ENCODE measurements at places on chromosomes 6 and 20.

GRCh38 chr6:158847012-158847529 lies 27.9 kb upstream of the EZR start:
- no peak for DNase-seq

DNA sequence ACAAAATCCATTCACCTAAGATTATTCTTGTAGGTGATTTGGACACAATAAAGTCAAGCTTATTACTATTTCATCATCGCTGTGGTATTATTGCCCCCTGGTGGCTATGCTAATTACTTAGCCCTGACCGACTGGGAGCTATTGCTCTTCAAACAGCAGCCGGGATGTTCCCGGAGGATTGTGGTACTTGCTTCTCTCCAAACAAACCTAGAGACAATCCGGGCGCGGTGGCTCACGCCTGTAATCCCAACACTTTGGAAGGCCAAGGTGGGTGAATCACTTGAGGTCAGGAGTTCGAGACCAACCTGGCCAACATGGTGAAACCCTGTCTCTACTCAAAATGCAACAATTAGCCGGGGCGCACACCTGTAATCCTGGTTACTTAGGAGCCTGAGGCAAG lies 15.4 kb upstream of the STMND1 start:
- DNase-seq = peak; percentile 61

- DNase-seq = no peak
Measured at GRCh38 chr6:15036690-15037245, 209.1 kb upstream of the JARID2 start.

- no peak for DNase-seq
Measured at GRCh38 chr6:108677357-108677756, 116.6 kb downstream of the FOXO3 start.

DNA sequence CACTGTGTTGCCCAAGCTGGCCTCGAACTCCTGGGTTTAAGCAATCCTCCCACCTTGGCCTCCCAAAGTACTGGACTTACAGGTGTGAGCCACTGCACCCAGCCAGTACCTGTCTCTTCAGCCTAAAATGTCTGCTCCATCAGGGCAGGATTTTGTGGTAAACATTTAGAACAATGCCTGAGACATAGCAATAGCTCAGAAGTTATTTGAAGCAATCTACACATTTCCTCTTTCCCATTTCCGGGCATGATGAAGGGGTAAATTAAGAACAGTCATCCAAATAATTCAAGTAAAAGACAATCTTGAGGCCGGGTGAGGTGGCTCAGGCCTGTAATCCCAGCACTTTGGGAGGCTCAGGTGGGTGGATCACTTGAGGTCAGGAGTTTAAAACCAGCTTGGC lies 69.0 kb upstream of the ZNF217 start:
- DNase-seq = no peak

GRCh38 chr6:41976794-41977484 lies 35.3 kb upstream of the CCND3 start:
- DNase-seq = peak; percentile 52

DNA sequence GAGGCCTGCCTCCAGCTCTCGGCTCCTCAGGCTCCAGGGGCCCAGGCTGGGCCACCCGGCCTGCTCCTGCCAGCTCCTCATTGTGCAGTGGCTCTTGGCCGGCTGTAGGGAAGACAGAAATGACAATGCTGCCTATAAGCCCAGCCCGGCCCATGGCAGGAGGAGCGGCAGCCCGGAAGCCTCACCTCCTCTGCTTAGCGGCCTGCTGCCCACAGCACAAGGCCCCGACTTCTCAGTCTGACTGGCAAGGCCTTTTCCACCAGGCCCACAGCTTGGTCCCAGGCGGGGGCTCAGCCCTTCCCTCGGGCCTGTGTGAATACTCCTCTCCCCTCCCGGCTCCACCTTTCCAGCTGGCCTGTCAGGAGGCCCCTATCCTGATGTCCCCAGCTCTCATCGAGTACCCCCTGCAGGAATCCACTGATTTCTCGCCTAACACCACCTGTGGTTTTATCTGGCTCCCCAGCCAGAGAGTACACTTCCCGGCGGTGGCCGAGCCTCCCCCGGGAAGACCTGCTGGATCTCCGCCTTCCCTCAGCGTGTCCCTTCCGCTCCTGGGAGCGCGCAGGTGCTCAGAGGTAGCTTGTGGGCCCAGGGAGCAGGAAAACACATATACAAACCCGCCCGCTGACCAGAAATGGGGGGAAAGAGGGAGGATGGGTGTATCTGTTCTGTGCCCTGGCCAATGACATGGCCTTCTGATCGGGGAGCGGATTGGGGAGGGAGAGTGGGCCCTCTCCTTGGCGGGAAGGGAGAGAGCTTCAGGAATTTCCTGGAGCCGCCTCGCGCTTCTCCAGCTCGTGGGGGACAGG lies 963 bp downstream of the DDRGK1 start:
- DNase-seq = peak; percentile 68

DNA sequence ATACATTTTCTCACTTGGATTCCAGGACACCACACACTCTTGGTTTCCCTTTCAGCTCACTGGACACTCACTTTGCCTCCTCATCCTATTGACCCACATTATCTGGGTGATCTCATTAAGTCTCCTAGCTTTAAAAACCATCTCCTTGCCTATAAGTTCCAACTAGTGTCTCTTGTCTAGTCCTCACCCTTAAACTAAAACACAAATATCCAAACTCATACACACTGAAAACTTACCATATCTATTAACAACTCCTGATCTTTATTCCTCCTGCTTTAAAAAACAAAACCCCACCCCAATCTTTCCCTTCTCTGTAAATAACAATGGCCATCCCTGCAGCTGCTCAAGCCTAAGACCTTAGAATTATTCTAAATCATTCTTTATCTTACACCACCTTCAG lies 3.5 kb upstream of the SMIM28 start:
- DNase-seq = no peak

GRCh38 chr6:54286141-54286540 lies 22.1 kb upstream of the TINAG start:
- DNase-seq = no peak

DNA sequence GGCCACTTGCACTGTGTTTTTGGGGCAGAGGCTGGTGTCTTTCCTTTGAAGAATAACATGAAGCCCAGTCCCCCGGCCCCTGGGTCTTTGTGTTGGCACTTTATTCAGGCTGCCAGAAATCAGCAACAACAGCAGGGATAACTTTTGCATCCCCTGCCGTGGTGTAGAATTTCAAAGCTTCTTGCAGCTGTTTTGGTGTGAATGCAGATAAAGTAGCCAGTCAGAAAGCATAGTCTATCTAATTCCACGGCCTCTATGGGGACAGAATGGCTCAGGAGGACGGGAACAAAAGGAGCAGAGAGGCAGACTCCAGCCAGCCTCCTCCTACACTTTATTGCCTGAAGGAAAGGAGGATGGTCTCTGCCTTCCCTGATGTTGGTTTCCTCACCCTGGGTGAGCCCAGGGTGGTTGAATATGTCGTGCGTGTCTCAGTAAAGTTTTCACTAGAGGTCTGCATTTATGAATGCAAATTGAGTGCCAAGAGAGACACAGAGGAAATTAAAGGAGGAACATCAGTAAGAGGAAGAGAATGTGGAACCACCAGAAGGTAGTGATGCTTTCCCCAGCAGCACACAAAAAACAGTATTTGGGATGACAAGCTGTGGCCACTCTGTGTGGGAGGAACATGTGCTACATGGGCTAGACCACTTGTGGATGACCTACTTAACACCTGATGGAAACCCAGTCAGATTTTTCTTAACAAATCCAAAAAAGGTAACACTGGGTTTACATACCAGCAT lies 125.9 kb upstream of the TRAF3IP2 start:
- DNase-seq = no peak

GRCh38 chr20:60332523-60332922 lies 374.3 kb downstream of the CDH26 start:
- no peak for DNase-seq

DNA sequence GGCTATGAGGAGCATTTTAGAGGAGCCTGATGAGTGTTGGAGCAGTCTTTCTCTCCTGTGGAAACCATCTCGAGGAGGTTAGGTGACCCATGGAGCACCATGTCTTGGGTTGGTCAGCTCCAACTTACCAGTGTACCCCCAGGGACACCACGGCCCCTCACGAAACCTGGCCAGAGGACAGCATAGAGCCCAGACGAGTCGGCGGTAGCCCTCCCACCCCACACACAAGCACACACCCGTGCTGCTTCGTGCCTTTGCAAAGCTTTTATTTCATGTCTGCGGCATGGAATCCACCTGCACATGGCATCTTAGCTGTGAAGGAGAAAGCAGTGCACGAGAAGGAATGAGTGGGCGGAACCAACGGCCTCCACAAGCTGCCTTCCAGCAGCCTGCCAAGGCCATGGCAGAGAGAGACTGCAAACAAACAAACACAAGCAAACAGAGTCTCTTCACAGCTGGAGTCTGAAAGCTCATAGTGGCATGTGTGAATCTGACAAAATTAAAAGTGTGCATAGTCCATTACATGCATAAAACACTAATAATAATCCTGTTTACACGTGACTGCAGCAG lies 53.6 kb downstream of the EZR start:
- DNase-seq = no peak

DNA sequence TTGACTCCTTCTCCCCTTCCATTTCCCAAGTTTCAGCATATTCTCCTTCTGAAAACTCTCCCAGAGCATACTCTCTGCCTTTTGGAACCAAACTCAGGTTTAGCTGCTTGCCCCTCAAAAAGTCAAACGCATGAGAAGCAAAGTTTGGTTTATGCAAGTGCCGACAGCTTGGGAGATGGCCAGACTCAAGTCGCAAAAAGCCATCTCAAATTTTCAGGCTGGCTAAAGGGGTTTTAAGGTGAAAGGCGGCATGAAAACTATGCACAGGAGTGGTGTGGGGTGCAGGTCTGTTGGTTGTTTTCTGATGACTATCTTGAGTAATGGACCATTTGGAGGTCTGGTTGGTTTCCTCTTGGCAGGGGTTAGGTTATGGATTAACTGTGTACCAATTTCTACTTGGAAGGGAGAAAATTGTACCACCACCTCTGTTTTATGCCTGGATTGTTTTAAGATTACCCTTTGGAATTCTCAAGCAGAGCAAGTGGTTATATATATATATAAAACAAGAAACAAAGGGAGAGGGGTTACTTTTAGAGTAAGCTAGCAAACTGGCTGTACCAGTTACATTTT lies 52.4 kb upstream of the SCGN start:
- no peak for DNase-seq

- DNase-seq = no peak
Measured at GRCh38 chr20:10250902-10251301, 32.3 kb downstream of the SNAP25 start.

DNA sequence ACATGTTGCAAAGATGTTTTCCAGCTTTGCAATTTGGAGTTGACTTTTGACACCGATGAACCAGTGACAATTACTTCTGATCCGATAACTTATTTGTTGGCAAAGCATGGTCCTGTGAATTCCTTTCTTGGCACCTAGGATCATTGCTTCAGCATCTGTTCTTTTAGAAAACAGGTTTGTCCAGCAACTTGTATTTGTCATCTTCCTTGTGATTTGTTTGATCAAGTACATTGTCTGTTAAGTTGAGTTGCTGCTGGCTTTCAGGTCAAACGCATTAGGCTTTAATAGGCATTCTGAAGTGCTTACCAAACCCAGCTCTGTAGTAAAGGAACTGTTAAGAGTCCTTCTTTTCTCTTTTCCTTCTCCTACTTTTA lies 192.4 kb upstream of the ZNF217 start:
- no peak for DNase-seq

- no peak for DNase-seq
Measured at GRCh38 chr6:39930540-39930939, 3.7 kb downstream of the MOCS1 start.

- peak; percentile 69 for DNase-seq
Measured at GRCh38 chr20:11676630-11677287, 240.9 kb upstream of the BTBD3 start.

- DNase-seq = no peak
Measured at GRCh38 chr6:135046912-135047311, 7.7 kb downstream of the HBS1L start.

- DNase-seq = no peak
Measured at GRCh38 chr6:2594868-2595267, 155.9 kb downstream of the MYLK4 start.

DNA sequence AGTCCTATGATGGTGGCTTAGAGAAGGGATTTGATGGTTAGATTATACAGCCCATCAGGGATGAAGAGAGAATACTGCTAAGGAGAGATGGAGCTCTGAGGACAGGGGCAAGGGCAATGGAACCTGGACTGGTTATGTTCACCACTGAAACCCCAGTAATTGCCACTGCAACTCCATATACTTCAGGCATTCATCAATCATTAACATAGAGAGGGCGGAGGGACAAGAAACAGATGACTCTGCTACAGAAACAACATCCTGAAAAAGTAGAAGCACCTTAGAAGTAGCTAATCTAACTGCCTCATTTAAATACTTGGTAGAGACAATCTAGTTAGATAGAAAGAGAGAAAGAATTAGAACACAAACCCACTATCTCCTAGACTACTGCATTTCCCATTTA lies 89.8 kb downstream of the MDN1 start:
- DNase-seq = no peak

DNA sequence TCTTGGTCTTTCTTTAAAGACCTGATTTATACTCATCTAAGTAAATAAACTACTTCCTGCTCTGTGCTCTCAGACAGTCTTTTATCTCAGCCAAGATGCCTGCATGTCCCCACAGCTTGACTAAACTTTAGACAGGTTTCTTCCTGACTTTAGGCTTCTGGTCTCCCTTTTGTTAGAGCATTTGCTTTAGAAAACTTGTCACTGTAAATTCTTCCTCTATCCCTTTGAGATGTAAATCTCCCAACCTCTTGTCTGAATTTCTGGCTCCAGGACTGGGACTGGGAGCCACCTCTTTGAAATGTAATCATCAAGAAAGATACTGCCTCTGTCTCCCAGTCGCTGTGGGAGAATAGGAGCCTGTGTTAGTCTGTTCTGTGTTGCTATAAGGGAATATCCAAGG lies 739.9 kb downstream of the C6orf118 start:
- DNase-seq = no peak

DNA sequence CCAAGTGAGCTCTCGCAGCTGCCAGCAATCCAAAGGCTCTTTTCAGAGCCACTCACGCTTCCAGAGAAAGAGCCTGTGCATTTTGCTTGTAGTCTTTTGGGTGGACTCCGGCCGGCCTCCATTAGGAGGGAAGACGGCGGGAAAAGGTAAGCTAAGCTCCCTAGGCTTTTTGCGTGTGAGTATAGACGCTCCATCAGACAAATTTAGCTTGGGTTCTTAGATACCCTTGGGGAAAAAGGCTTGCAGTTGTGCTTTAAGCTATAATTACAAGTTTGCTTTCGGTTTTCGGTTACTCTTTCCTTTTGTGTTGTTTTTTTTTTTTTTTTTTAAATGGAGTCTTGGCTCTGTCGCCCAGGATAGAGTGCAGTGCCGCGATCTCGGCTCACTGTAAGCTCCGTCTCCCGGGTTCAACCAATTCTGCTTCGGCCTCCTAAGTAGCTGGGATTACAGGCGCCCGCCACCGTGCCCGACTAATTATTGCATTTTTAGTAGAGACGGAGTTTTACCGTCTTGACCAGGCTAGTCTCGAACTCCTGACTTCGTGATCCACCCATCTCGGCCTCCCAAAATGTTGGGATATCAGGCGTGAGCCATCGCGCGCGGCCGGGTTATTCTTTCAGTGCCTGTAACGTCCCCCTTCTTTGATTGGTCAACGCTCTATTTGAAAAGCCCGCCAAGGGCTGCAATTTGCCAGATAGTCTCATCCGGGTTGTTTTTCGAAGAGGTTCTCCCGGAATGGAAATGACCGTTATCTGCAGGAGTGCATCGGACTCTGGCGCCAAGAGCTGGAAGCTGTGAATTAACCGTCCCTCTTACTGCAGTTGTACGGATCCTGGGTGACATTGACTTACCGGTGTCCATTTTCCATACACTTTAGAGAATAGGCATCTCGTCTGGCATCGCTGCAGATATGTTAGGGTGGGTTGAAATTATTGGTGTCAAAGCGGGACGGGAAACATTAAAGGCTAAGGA lies 18.1 kb downstream of the OR2B2 start:
- DNase-seq = peak; percentile 97

- no peak for DNase-seq
Measured at GRCh38 chr6:13181393-13181792, 146.9 kb downstream of the TBC1D7 start.

Data from RKO (cell line).